ENCODE measurements at places on chromosomes 16 and 17.

- no peak for DNase-seq
Measured at GRCh38 chr17:5430413-5430999, 8.4 kb downstream of the C1QBP start.

DNA sequence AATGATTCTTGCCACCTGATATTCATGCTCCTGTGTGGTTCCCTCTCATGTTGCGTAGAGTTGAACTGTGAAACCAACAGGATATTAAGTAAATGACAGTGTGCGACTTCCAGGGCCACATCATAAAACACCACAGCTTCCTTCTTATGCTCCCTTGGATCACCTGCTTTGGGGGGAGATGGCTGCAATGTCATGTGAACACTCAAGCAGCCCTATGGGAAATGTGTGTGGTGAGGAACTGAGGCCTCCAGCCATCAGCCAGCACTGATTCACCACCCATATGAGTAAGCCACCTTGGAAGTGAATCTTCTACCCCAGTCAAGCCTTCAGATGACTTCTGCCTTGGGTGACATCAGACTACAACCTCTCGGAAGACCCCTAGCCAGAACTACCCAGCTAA is 427.5 kb downstream of the UTP18 start:
- no peak for DNase-seq

DNA sequence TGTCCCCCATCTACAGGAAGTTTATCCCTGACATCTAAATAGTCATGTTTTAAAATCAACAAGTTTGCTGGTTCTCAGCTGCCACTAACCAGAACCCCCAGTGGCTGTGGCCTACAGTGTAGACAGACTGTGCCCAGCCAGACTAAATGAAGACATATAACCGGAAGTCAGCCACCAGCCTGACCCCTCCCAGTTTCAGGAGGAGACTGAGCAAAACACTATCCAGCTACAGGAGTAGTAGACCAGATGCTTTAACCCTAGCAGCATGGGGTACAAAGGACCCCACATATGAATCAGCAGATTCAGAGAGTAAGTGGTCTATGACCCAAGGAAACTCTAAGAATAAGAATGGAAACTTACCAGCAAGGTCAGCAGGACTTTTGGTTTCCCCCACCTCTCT is 83.4 kb downstream of the HIC1 start:
- no peak for DNase-seq

GRCh38 chr17:66952681-66953629 is 11.6 kb upstream of the CACNG4 start:
- no peak for DNase-seq

- DNase-seq, result peak; percentile 85
Measured at GRCh38 chr16:49857423-49858181, 1.7 kb upstream of the ZNF423 start.

- DNase-seq, result no peak
Measured at GRCh38 chr17:27809555-27809954, 9.2 kb upstream of the NOS2 start.

GRCh38 chr16:56689171-56689570 is 6.9 kb downstream of the MT1X start:
- DNase-seq, result no peak

DNA sequence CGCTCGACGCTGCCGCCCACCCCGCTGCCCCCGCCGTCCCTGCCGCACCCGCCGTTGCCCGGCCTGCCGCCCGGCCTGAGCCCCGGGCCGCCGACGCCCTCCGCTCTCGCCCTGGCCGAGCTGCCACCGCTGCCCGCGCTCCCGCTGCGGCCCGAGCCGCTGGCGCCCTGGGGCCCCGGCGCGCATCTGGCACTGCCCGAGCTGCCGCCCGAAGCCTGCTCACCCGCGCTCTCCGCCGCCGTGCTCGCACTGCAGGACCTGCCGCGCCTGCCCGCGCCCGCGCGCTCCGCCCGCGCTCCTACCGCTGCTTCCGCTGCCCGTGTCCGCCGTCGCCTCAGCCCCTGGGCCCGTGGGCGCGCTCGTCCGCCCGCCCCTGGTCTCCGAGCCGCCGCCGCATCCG is 8.4 kb upstream of the CLDN9 start:
- peak; percentile 50 for DNase-seq

DNA sequence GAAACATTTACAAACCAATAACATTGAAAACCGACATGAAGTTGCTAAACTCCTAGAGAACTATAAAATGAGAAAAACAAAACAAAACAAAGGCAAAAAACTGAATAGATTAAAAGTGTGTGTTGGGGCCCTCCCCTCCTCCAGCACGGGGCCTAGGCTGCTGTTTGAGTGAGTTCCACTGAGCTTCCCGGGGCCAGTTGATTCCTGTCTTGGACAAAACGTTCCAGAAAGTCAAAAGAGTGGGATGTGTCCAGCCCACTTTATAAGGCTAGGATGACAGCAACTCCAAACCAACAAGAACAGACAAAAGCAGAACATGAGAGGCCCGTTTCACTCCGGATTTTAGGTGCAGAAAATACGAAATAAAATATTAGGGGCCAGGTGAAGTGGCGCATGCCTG is 11.6 kb upstream of the CSNK1D start:
- DNase-seq, result no peak

DNA sequence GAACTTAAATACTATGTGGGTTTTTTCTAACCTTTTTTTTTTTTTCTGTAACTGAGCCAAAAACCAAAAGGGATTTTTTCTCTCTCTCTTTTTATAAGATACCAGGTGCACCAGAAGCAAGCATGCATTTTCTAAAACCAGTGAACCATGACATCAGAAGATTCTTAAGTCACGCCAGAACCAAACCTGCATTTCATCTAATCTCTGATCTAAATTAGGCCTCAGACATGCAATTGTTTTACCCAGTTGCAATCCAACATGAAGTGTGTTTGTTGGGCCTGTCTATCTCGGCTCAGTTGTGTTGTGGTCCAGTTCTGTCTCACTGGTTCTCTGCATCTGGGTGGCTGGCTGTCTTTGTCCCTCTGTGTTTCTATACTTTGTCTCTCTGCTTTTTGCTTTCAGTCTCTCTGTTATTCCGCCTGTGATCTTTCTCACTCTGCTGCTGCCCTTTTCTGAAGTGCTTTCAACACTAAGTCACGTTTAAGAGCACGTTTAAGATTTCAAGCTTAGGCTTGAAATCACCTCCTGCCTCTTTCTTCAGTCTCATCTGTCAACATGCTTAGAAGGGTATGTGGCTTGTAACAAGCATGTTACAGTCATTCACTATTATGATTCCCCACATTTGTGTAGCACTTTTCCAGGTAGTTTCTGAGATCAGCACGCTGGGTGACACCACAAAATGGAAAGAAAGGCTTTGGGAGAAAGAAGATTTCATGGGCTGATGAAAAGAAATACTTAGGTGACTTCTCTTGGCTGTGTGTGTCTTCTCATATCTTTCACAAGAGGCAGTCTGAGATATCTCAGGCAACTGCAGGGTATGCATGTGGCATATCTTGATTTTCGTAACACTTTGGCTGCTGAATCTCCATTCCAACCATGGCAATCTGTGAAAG is 488.9 kb downstream of the SHISA9 start:
- no peak for DNase-seq

GRCh38 chr17:55410722-55411462 is 10.7 kb downstream of the MMD start:
- DNase-seq, result no peak

- no peak for DNase-seq
Measured at GRCh38 chr16:53865494-53865863, 161.5 kb downstream of the FTO start.

- no peak for DNase-seq
Measured at GRCh38 chr17:65041518-65041917, 15.0 kb downstream of the GNA13 start.

All from neural progenitor cell (in vitro differentiated cells).